Activated T-cell treated with anti-CD3 and anti-CD28 coated beads, Interleukin-2, amount 50 U/mL, for 72 hours (primary cell): ENCODE measurements at places on chromosomes 5 and 9.

DNA sequence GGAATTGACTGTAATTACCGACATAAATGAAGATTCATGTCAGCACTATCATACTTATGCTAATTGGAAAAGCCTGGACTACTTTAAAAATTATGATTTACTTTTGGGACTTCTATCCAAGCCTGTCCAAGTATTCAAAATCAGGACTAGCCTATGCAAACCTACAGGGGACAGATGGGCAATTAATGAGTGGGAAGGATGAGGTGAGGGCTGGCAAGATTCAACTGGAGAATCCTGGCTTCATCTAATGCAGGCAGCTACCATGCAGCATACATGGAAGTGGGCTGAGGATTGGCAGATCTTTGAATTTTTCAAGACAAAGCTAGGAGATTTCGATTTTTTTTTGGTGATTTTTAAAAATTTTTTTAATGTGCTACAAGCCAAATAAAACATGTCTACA lies 532.6 kb downstream of the CSNK1G3 start:
- DNase-seq: no peak

DNA sequence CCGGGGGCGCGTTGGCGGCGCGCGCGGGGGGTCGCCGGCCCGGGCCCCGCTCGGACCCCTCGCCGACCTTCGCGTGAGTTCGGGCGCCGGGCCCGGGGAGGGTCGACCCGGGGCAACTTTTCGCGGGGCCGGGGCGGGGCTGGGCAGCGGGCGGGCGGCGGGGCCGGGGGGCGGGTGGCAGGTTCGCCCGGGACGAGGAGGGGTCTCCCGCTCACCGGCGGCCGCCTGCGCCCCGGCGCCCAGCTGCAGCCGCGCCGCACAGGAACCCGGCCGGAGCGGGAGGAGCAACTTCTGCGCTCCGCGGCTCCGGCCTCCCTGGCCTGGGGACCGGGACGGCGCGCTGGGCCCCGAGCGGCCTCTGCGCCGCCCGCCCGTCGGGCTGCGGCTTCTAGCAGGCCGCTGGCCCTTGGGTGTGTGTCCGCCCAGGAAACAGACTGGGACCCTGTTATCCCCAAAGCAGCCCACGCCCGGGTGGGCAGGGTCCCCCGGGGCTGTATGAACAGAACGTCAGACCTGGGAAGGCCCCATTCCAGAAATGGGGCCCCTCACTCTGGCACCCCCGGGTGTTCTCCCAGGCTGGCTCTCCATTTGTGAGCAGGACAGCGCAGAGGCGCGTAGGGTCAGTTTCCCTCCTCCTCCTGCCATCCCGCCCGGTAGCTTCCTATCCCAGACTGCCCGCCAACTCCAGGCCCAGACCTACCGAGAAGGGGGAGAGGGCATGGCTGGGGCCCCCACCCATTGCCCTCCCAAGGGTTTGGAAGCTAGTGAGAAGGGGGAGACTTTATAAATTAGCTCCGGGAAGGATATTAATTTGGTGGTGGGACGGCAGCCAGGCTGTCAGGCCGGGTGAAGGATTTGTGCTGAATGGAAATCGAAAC lies 708 bp downstream of the RXRA start:
- no peak for DNase-seq

DNA sequence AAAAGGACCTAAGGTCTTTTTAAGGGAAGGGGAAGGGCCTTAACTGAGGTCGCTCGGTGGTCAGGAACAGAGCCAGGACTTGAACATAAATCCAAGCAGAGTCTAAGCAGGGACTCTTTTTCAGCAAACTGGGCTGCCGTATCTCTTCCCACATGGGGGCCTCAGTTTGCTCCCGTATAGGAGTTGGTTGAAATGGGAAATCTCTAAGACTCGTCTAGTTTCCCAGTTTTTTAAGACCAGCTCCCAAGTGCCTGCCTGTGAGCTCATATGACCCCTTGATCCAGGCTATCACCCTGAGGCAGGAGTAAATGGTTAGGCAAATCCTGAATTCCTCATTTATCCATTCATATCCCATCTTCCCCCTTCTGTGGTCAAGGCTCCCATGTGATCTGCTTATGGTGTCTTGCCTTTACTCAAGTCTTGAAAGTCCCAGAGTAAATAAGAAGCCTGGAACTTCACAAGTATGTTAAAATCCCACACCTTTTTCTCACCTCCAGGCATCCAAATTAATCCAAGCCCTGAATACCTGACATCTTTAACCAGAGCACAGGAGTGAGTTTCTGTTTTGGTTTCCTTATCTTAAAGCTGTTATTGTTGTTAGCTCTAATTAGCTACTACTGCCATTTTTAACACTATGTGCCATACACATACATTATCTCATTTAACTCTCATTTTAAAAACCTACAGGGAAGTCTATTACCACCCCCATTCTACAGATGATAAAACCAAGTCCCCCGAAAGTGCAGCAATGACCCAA lies 3.0 kb downstream of the ARSI start:
- no peak for DNase-seq

GRCh38 chr5:170757182-170757601 lies 26.3 kb upstream of the GABRP start:
- no peak for DNase-seq

- no peak for DNase-seq
Observed at GRCh38 chr5:105304859-105305258, 1742.3 kb upstream of the NUDT12 start.
